ENCODE measurements at places on chromosomes 16 and 17. TPM values are rescaled to one million over a fixed set of nuclear protein-coding genes. Genes with fewer than 3 reads are reported as not detected.

The GRAPL gene
- not detected for total RNA-seq

The ATP2A3 gene
- not detected for total RNA-seq

GRCh38 chr17:62692159-62692651, 64.7 kb downstream of the MRC2 start:
- H3K4me3 ChIP-seq: no peak overlapping the region
- no peak for DNase-seq
- H3K27ac ChIP-seq: no peak overlapping the region
- peaks cover 34% of the 10 kb centered on the region for H3K36me3 ChIP-seq

- H3K36me3 ChIP-seq: no peaks in the 10 kb centered on the region
- H3K4me3 ChIP-seq: no peak overlapping the region
- H3K27ac ChIP-seq: no peak overlapping the region
- peaks cover 15% of the 10 kb centered on the region for H3K27me3 ChIP-seq
These were observed 132.9 kb upstream of the FOXF1 start for GRCh38 chr16:86377251-86378022.

DNA sequence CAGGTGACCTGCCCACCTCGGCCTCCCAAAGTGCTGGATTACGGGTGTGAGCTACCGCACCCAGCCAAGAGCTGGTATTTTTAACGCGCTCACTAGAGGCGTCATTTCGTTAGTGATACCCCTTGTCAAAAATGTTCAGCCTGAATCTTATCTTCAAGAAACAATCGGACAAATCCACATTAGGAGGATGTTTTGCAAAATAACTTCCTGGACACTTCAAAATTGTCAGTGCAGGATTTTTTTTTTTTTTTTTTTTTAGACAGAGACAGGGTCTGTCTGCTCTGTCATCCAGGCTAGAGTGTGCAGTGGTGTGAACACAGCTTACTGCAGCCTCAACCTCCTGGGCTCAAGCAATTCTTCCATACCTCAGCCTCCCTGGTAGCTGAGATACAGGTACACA, 63.0 kb downstream of the RMI2 start:
- H3K4me3 ChIP-seq: no peak overlapping the region
- no peak overlapping the region for H3K27ac ChIP-seq
- no peak for DNase-seq
- H3K36me3 ChIP-seq: no peaks in the 10 kb centered on the region

Measured in osteocyte (in vitro differentiated cells).